ENCODE measurements at places on chromosomes 1 and 21. TPM values are rescaled to one million over a fixed set of nuclear protein-coding genes. Genes with fewer than 3 reads are reported as not detected.

DNA sequence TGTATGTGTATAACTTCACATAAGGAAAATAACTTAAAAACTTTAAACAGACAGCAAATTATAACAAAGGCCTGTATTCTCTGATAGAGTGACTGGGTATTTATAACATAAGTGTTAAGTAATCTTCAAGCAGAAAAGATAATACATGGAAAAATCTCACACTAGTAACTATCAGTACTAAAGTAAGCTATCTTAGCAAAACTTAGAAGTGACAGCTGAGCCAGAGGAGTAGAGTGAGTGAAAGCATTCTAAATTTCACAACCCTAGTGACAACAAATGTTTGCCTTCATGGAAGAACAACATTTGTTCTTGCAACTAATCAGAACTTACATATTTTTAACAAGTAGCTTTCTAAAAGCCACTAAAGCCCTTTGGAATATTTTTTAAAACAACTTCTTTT is 74.5 kb upstream of the B3GALT2 start:
- no peak overlapping the region for H3K27ac ChIP-seq
- no peaks in the 10 kb centered on the region for H3K36me3 ChIP-seq
- DNase-seq = no peak
- H3K4me1 ChIP-seq = no peaks in the 10 kb centered on the region
- no peak overlapping the region for H3K4me3 ChIP-seq
- no peaks in the 10 kb centered on the region for H3K27me3 ChIP-seq

- no peak for DNase-seq
- H3K27me3 ChIP-seq = no peaks in the 10 kb centered on the region
- no peaks in the 10 kb centered on the region for H3K36me3 ChIP-seq
- no peak overlapping the region for H3K4me3 ChIP-seq
- no peak overlapping the region for H3K27ac ChIP-seq
These were observed 284.5 kb upstream of the PLXNA2 start for GRCh38 chr1:208528578-208529240.

GRCh38 chr1:43009274-43009673 is 50.6 kb upstream of the SLC2A1 start:
- H3K27ac ChIP-seq = peak overlapping the region; percentile 95
- H3K4me1 ChIP-seq = peaks cover 47% of the 10 kb centered on the region
- H3K27me3 ChIP-seq = no peaks in the 10 kb centered on the region

DNA sequence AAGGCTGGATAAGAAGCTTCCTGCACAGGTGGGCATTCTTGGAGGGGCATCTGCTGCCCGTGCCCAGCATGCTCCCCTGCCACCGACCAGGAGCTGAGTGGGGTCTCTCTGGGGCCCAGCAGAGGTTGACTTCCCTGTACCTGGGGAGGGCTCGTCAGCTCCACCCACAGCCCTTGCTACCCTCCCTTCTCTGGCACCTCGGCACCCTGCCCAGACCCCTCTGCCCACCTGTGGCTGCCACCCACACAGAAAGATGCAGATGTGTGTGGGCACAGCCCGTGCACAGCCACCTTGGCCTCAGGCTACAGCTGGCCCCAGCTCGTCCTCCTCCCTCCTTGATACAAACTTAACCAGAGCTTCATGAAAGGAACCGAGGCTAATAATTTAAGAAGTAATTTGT is 241.2 kb upstream of the VAMP3 start:
- no peak for DNase-seq
- no peaks in the 10 kb centered on the region for H3K36me3 ChIP-seq

DNA sequence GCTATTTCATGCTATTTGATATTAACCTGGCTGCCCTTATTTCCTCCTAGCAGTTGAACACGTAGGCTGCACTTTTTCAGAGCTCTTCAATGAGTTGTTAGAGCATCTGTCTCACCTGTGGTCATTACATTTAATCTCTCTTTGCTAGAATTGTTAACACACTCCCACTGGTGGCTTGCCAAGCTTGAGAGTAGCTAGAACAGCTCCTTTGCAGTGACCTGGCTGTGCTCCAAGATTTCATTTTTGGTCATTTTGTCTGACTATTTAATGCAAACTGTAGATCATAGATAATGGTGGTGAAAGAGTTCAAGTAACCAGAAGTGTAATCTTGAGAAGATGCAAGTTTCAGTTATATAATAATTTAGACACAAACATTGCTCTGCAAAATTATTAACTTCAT is 105.6 kb downstream of the LRRC7 start:
- no peaks in the 10 kb centered on the region for H3K27me3 ChIP-seq
- no peak overlapping the region for H3K4me3 ChIP-seq
- no peaks in the 10 kb centered on the region for H3K4me1 ChIP-seq
- DNase-seq = no peak

DNA sequence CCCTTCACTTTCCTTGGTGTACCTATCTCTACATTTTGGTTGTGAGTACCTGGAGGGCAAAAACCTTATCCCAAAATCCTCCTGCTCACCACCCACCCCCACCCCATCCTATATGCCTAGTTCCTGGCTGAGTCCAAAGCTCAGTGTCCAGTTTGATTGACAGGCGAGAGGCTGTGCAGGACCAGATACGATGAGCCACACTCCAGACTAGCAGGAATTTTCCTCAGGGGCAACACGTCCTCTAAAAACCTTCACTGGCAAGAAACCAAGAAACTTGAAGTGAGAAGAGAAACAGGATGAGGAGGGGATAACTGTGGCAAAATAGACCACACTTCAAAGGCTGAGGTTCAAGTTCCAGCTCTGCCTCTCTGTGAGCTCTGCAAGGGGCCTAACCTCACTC is 1.1 kb upstream of the SLAMF8 start:
- H3K4me1 ChIP-seq = no peaks in the 10 kb centered on the region
- H3K4me3 ChIP-seq = no peak overlapping the region
- no peak for DNase-seq
- no peaks in the 10 kb centered on the region for H3K27me3 ChIP-seq
- no peaks in the 10 kb centered on the region for H3K36me3 ChIP-seq

DNA sequence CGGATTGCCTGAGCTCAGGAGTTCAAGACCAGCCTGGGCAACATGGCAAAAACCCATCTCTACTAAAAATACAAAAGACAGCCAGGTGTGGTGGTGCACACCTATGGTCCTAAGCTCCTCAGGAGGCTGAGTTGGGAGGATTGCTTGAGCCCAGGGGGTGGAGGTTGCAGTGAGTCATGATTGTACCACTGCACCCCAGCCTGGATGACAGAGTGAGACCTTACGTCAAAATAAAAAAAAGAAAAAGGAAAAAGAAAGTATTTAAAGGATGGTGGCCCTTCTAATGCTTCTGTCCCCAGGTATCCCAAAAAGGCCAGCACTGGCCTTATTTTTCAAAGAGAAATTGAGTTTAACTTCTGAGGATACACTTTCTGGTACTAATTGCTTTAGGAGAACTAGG is 1.7 kb downstream of the IKBKE start:
- no peaks in the 10 kb centered on the region for H3K27me3 ChIP-seq
- no peak overlapping the region for H3K4me3 ChIP-seq
- H3K27ac ChIP-seq = no peak overlapping the region
- no peaks in the 10 kb centered on the region for H3K36me3 ChIP-seq
- no peak for DNase-seq

GRCh38 chr21:33947451-33948095 is 32.0 kb upstream of the ATP5PO start:
- H3K4me3 ChIP-seq = peak overlapping the region; percentile 31
- H3K36me3 ChIP-seq = no peaks in the 10 kb centered on the region
- peak overlapping the region; percentile 93 for H3K27ac ChIP-seq
- peaks cover 27% of the 10 kb centered on the region for H3K4me1 ChIP-seq
- no peaks in the 10 kb centered on the region for H3K27me3 ChIP-seq
- DNase-seq = peak; percentile 95

DNA sequence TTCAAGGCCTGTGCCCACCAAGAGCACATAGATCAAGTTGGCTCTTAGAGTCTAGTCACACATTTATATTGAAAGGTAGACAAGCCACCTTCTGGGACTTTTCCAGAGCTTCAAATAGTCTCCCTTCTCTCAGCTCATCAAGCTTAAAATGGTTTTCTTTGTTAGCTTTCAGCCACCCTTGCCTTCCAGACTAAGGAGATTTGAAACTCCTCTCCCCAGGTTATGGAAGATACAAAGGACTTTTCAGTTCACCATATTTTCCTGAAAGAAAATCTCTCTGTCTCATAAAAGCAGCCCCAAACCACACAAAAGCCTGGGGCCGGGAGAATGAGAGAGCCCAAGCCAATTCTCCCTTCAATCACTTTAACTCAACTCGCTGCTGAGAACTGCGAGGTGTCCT is 134.1 kb downstream of the ZC3H11B start:
- H3K4me1 ChIP-seq = no peaks in the 10 kb centered on the region
- no peak overlapping the region for H3K27ac ChIP-seq
- DNase-seq = no peak
- H3K36me3 ChIP-seq = no peaks in the 10 kb centered on the region
- H3K4me3 ChIP-seq = no peak overlapping the region
- no peaks in the 10 kb centered on the region for H3K27me3 ChIP-seq

DNA sequence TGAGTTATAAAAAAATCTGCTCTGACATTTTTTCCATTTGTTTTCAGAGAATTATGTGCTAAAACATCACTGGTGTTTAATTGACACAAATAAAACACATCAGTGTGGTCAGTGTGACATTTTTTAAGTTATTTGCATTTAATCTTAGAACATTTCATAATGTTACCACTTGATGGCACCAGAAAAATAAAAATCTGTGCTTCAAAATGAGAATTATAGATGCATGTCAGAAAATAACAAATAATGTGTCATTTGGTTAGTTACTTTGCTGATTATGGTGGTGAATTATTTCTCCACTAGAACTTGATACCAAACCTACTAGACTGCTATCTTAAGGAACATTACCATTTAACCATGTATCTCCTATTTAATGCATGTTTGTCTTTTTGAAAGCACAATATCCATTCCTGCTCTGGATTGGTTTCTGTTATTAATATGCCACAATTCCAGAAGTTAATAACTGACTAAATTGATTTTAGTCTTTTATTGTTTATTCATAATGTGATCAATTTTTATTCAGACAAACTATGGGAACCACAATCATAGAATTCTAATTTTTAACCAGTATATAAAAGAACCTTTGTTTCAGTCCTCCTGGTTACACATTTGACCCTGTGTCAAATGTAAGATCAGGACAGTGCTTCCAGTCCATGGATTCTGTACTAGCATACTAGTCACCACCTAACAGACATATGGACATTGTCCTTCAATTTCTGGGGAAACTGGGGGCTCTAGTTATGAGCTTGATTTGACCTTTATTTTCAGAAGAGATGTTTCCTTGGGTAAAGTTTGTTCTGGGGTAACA is 81.0 kb downstream of the RPS6KC1 start:
- no peak overlapping the region for H3K4me3 ChIP-seq
- H3K27me3 ChIP-seq = no peaks in the 10 kb centered on the region
- no peak for DNase-seq

GRCh38 chr1:231512147-231512698 is 16.2 kb upstream of the TSNAX start:
- H3K4me3 ChIP-seq = no peak overlapping the region
- no peaks in the 10 kb centered on the region for H3K27me3 ChIP-seq
- H3K4me1 ChIP-seq = no peaks in the 10 kb centered on the region
- DNase-seq = no peak
- no peaks in the 10 kb centered on the region for H3K36me3 ChIP-seq
- H3K27ac ChIP-seq = no peak overlapping the region

DNA sequence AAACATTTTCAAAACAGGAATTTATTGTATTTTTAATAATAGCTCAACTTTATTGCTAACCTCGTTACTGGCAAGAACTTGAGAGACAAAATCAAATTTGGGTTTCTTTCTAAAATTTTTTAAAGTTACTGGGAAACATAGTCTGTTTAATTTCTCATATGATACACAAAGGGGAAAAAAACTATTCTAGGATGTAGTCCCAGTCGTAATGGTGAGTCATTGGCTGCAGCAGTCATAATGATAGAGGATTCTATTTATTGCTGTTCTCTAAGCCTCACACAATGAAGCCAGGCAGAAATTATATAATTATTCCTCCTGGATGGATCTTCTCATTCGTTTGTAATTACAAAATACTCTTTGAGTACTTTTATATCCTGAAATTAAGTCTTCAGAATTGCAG is 326.5 kb upstream of the SGIP1 start:
- peaks cover 9% of the 10 kb centered on the region for H3K36me3 ChIP-seq
- H3K27me3 ChIP-seq = no peaks in the 10 kb centered on the region
- DNase-seq = no peak

The TRIM17 gene
- 1.4 TPM for total RNA-seq

The KRTAP21-2 gene
- not detected for total RNA-seq

The SYT6 gene
- 41.7 TPM for total RNA-seq

The NBPF4 gene
- total RNA-seq = not detected

The NKAIN1 gene
- total RNA-seq = 38.4 TPM

The HTR6 gene
- 0.66 TPM for total RNA-seq

The OLIG1 gene
- 0.19 TPM for total RNA-seq
